ENCODE measurements at places on chromosomes 2 and 18.

DNA sequence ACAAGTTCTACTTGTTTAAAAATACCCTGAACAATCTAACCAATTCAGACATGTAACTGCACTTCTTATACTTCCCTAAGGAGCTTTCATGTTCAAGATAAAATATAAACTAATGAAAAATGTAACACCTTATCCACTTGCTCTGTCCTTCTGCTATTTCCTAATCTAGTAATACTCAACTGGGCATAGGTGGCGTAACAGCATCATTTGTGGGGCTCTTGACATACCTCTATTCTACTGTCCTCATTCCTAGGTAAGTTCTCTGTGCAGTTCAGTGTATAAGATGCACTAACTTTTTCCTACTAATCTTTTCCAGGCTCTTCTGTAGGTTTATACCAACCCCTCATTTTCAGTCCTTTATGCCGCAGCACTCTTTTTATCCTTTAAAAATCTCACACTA is 36.7 kb downstream of the PRKD3 start:
- peak; percentile 21 for DNase-seq

DNA sequence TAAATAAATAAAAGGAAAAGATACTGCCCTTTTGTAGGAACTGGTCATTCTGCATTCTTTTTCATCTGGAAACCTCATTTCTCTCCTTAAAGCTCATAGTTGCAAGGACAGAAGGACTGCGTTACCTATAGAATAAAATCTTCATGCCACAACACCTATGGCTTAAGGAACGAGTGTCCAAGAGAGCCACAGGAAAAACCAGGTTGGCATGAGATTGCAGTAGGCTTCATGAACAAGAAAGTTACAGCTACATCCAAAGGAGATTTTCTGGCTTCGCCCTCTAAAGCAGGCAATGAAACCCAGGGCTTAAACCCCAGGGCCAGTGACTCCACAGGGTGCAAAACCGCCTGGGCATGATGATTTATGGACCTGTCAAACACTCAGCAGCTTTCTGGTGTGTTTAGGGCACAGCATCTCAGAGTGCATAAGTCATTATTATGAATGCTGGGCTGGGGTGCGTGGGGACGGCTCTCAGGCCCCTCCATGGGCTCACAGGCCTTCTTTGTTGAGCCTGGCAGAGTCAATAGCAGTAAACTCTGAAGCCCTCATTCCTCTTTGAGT is 30.7 kb upstream of the PIEZO2 start:
- no peak for DNase-seq

- no peak for DNase-seq
These were observed 121.7 kb downstream of the FSIP2 start for GRCh38 chr2:185860321-185860720.

DNA sequence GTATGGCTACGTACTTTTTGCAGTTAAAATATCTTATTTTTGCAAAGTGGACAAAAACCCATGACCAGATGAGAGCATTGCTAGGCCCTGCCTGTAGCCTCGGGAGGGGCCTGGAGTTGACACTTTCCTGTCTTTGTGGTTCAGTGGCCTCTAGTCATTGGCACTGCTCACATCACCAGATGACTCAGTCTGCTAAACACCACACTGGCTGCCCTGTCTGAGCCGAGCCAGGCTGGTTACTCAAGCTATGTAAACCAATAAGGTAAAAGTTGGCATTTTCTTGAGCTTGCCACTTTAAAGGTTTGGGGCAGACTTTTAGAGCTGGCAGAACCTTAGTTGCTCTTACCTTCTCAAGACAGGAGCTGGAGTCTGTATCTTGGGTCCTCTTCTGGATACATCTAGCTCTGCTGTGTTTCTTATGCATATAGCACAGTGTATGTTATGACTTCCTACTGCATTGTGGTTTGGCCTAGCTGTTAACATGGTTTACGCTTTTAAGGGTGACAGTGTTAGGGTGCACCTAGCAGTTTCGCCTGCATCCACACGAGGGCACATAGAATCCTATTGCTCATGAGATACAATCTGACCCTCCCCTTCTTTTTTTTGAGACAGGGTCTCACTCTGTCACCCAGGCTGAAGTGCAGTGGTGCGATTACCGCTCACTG is 76.4 kb downstream of the AP1S3 start:
- peak; percentile 56 for DNase-seq

DNA sequence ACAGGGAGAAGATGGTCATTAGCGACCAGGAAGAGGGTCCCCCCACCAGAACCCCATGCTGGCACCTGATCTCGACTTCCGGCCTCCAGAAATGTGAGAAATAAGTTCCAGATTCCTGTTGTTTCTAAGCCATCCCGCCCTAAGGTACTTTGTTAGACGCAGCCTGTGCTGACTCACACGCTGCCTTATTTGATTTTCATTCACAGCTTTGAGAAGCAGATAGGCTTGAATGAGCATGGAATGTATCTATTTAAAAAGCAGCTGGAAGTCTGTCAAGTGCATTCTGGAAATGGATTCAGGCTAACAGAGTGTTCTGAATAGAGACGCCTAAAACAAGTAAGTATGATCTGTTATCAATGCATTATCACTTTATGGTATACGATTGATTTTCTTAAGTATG is 8.3 kb upstream of the IL1R2 start:
- no peak for DNase-seq

GRCh38 chr2:219506802-219507526 is 7.3 kb upstream of the ASIC4 start:
- DNase-seq: no peak

DNA sequence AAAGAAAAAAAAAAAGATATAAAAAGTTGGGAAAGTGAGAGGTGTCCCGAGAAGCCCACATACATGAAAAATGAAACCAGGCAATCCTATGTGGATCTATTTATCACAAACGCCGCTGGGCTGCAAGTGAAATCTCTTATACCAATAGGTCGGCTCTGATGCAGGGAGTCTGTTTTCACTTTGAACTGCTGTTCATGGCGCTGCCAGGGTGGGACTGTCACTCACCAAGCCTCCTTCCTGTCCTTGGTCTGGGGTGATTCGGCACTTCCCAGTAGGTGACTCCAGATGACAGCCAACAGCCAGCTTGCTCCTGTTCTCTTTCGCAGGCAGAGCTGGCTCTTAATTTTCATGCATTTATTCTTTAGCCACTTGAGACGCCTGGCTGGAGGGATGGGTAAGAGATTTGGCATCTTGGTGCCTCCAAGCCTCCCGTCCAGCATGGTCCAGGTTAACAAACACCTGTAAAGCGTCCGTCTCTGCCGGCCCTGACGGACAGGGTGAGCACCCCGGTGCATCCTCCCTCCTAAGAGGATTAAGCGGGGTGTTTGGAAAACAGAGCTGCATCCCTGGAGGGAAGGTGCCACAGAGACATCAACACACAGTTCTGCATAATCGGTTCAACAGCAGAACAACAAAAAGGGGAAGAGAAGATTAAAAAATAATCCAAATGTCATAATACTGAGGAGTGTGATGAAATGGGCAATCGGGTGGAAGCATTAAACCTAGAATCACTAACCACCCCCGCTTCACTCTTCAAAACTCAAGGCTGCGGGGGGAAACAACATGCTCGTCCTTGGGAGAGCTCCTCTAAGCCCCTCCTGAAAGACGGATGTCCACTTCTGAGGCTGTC is 58.7 kb downstream of the STEAP3 start:
- DNase-seq: no peak

DNA sequence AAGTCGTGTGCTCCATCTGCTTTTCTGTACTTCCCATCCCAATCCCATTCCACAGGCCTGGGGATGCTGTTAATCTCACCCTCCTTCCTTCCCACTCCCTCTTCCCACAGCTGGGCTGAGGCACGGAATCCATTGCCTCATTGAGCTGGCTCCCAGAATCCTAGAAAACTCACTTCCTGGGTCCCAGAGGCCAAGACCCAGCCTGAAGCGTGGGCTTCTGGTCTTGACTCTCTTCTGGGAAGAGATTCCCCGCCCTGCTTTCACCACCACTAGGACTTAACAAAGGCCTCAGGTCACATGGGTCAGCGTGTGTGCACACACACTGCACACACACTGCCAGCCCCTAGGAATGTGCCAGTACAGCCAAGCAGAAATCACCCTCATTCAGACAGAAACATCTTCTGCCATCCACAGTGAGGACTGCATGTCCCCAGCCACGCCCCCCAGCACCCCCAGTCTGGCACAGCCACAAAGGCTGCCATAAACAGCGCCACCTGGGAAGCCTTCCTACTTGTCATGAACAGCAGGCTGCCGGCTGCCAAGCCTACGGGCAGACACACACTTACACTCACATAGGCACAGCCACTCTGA is 165.8 kb downstream of the TNS1 start:
- DNase-seq: no peak

DNA sequence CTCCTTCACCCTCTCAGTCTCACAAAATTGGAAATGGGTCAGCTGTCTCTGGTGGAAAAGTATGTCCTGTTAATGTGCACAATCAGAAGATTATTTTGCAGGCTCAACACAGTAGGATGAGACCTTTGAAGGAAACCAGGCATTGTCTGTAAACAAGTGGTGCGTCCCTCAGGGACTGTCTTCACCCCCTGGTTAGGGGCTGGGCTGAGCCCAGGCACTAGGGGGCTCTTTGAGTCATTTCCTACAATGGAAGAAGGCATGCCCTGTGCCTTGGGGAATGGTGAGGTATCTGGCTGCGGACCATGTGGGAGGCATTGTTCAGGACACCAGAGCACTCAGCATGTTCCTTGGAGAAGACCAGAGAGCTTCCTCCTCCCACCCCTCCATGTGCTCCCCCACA is 26.8 kb downstream of the PKDCC start:
- DNase-seq: no peak

DNA sequence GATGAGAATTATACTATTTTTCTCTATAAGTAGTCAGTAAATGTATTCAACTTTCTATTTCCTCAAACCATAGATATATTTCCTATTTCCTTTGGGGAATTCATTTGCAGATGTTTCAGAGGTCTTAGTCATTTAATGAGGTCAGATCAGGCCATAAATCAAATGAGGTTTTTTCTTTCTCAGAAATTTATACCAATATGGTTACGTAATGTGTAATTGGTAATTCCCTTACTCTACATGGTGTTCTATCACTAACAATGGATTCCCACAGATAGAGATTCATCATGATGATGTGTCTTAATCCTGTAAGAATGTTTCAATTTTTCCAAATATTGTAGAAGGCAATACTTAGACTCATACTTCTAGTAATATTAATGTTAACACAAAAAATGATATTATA is 108.0 kb downstream of the DPP4 start:
- DNase-seq: no peak

DNA sequence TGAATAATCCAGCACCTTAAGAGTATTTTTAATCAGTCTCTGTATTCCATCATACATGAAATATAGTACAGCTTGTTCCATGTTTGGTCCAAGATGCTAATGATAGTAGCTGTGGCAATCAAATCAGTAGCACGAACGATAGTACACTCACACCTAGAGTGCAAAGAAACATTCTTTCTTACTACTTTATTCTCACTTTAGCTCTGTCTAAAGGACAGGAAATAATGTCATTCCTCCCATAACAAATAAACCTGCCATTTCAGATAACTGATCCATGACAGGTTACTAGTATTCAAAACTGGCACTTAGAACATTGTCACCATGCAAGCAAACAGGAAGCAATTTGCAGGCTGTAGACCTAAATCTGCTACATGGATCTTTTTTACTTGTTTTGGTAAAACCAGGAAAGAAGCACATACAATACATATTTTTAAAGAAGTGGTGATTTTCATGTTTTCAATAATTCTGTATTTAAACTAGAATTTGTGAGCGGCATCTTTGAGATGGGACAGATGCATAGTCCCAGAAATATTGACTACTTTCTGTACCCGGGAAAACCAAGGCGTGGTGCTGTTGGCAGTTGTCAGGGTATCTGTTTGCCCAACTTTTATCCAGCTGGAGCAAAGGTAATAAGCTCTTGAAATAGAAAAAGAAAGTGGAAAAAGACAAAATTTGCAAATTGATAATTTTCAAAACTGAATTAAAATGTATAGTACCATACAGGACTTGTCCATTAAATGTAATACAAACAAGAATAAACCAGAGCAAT is 49.5 kb downstream of the IKZF2 start:
- peak; percentile 10 for DNase-seq

GRCh38 chr18:29171892-29172755 is 995.2 kb upstream of the CDH2 start:
- DNase-seq: no peak

GRCh38 chr2:228469721-228470120 is 288.2 kb upstream of the SPHKAP start:
- DNase-seq: no peak

DNA sequence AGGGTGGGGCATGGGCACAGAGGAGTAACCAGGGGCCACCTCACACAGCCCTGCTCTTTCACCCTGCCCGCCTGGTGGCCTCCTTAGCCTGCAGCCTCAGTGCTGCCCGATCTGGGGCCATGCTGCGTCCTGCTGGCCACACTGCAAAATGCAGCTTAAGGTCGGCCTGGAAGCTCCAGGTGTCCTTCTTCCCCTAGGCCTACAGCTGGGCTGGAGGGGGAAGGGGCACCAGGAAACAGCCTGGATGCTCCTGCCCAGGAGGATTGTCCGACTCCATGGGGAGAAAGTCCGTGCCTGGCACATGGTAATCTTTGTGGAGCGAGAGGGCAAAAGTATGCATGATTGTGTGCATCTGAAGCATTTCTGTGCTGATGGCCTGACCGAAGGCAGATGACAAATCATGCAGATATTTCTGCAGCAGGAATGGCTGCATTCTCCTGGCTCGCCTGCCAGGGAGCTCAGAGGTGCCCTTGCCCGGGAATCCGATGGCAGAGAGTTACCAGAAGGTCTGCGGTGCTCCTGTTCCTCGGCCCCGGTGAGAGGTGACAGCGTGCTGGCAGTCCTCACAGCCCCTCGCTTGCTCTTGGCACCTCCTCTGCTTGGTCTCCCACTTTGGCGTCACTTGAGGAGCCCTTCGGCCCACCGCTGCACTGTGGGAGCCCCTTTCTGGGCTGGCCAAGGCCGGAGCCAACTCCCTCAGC is 12.8 kb upstream of the ALPP start:
- DNase-seq: peak; percentile 17

DNA sequence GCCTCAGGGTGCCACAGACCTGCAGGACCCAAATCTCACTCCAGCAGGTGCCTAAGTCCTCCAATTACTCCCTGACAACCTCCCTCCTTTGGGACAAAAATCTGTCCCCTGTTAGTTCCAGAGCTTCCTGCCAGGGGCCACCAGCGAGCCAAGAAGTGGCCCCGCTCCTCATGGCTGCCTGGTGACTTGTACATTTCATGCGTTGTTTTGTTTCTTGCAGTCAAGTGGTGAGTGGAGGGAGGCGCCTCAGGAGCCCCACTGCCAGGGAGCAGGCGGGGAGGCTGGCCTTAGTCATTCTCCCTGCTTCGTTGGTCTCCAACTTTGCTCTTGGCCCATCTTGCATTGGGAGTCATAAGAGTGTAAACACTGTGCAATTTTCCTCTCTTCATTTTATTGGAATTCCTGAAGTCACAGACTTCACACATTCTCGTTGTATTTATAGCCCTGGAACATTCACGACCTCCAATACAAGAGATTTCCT is 81.3 kb downstream of the KCNF1 start:
- no peak for DNase-seq

- peak; percentile 65 for DNase-seq
These were observed 24.6 kb upstream of the ATOH8 start for GRCh38 chr2:85728883-85729824.

- no peak for DNase-seq
These were observed 306.9 kb upstream of the NT5C1B start for GRCh38 chr2:18896125-18896764.

GRCh38 chr2:1567556-1568344 is 154.5 kb downstream of the TPO start:
- DNase-seq: no peak

All from CD4-positive, alpha-beta T cell treated with Interleukin-12 subunit alpha and Interleukin-12 subunit beta, for 1 hour (primary cell).